Left lung (tissue), 14 donors: ENCODE measurements at places on chromosomes 4 and X. TPM values are rescaled to one million over a fixed set of nuclear protein-coding genes. Genes with fewer than 3 reads are reported as not detected.

The FHL1 gene
- total RNA-seq, result 150 TPM

The IQCM gene
- total RNA-seq, result not detected

The TMPRSS11B gene
- total RNA-seq, result not detected

The PRPS2 gene
- 29.9 TPM for total RNA-seq

The GTPBP6 gene
- total RNA-seq, result 57.8 TPM

The MAP7D2 gene
- 1.5 TPM for total RNA-seq

The NUDT10 gene
- total RNA-seq, result 0.12 TPM

The GAGE12H gene
- not detected for total RNA-seq

The AVPR2 gene
- total RNA-seq, result 1.3 TPM

The CENPVL1 gene
- not detected for total RNA-seq

The EPGN gene
- 0.92 TPM for total RNA-seq

DNA sequence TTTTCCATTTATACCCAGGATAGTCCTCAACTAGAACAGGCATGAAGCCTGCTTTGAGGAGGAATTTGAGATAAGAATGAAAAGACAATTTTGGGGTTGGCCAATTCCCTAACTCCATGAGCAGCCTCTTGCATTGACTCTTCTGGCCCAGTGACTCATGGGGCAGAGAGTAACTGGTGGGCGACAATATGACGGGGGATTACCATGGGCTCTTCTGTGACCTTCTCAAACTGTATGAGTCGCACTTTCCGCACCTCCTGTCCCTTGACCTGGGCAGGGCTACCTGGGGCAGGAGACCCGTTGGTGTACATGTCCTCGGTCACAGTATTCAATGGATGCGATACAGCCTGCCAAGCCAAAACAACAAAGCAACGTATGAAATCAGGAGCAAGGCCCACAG lies 13.3 kb downstream of the MPP1 start:
- no peak overlapping the region for H3K27ac ChIP-seq
- no peak overlapping the region for H3K4me3 ChIP-seq
- no peaks in the 10 kb centered on the region for H3K36me3 ChIP-seq
- no peaks in the 10 kb centered on the region for H3K4me1 ChIP-seq
- no peak for DNase-seq
- no peaks in the 10 kb centered on the region for H3K27me3 ChIP-seq

DNA sequence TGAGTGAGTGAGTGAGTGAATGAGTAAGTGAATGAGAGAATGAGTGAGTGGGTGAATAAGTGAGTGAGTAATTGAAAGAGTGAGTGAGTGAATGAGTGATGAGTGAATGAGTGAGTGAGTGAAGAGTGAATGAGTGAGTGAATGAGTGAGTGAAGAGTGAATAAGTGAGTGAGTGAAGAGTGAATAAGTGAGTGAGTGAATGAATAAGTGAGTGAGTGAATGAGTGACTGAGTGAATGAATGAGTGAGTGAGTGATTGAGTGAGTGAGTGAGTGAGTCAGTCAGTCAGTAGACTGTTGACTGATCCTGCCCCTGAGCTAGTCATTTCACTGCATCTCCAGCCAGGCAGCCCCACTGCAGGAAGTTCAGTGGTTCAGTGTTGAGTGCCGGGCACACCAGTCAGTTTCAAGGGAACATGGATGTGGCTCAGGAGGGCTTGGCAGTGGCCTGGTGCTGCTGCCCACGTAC lies 228.4 kb upstream of the PSAPL1 start:
- H3K4me1 ChIP-seq, result no peaks in the 10 kb centered on the region
- DNase-seq, result no peak
- no peak overlapping the region for H3K4me3 ChIP-seq
- no peaks in the 10 kb centered on the region for H3K36me3 ChIP-seq
- no peak overlapping the region for H3K27ac ChIP-seq
- H3K27me3 ChIP-seq, result no peaks in the 10 kb centered on the region

GRCh38 chr4:178339769-178340168 lies 897.5 kb upstream of the AGA start:
- H3K36me3 ChIP-seq, result no peaks in the 10 kb centered on the region
- no peaks in the 10 kb centered on the region for H3K27me3 ChIP-seq
- H3K27ac ChIP-seq, result no peak overlapping the region
- DNase-seq, result no peak
- no peaks in the 10 kb centered on the region for H3K4me1 ChIP-seq

- DNase-seq, result no peak
- H3K27me3 ChIP-seq, result no peaks in the 10 kb centered on the region
- no peak overlapping the region for H3K4me3 ChIP-seq
- no peaks in the 10 kb centered on the region for H3K36me3 ChIP-seq
- H3K4me1 ChIP-seq, result no peaks in the 10 kb centered on the region
These were observed 38.6 kb downstream of the PHOX2B start for GRCh38 chr4:41709844-41710481.

GRCh38 chrX:150548684-150549083 lies 19.7 kb upstream of the MTM1 start:
- no peak overlapping the region for H3K27ac ChIP-seq
- no peaks in the 10 kb centered on the region for H3K4me1 ChIP-seq
- no peaks in the 10 kb centered on the region for H3K36me3 ChIP-seq
- no peak for DNase-seq
- no peak overlapping the region for H3K4me3 ChIP-seq

- no peaks in the 10 kb centered on the region for H3K27me3 ChIP-seq
- DNase-seq, result no peak
- H3K4me3 ChIP-seq, result no peak overlapping the region
These were observed 105.6 kb downstream of the AMMECR1 start for GRCh38 chrX:110212299-110212698.

DNA sequence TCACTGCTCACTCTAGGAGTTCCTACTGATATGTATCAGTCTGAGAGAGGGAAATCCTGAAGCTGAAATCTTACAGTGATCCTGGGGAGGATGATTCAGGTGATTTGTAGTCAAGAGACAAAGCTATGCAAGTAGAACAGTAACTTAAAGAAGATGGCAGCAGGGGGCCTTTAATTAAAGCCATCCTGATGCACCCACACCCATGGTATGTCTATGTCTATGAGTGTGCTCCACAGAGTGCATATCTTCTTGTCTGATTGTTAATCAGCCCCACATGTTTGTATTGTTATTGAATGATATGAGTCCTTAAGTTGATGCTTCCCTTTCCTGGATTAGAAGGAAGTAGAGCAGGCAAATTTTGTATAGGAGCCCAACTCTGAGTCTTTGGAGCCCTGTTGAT lies 78.8 kb downstream of the NHS start:
- H3K4me1 ChIP-seq, result no peaks in the 10 kb centered on the region
- no peaks in the 10 kb centered on the region for H3K27me3 ChIP-seq
- H3K36me3 ChIP-seq, result no peaks in the 10 kb centered on the region
- H3K4me3 ChIP-seq, result no peak overlapping the region

GRCh38 chrX:123357941-123358340 lies 173.9 kb downstream of the GRIA3 start:
- H3K27ac ChIP-seq, result no peak overlapping the region
- no peaks in the 10 kb centered on the region for H3K27me3 ChIP-seq
- no peak overlapping the region for H3K4me3 ChIP-seq
- no peaks in the 10 kb centered on the region for H3K4me1 ChIP-seq

GRCh38 chr4:152109531-152110509 lies 349.0 kb upstream of the GATB start:
- peaks cover 8% of the 10 kb centered on the region for H3K4me1 ChIP-seq
- DNase-seq, result no peak
- no peaks in the 10 kb centered on the region for H3K27me3 ChIP-seq

GRCh38 chr4:147785129-147785528 lies 53.2 kb downstream of the ARHGAP10 start:
- no peaks in the 10 kb centered on the region for H3K36me3 ChIP-seq
- no peak for DNase-seq
- H3K4me3 ChIP-seq, result no peak overlapping the region
- no peaks in the 10 kb centered on the region for H3K27me3 ChIP-seq
- H3K27ac ChIP-seq, result no peak overlapping the region
- H3K4me1 ChIP-seq, result peaks cover 43% of the 10 kb centered on the region

GRCh38 chr4:174993916-174994315 lies 75.8 kb downstream of the ADAM29 start:
- H3K27me3 ChIP-seq, result no peaks in the 10 kb centered on the region
- H3K4me3 ChIP-seq, result no peak overlapping the region
- no peak for DNase-seq
- no peaks in the 10 kb centered on the region for H3K4me1 ChIP-seq
- H3K36me3 ChIP-seq, result no peaks in the 10 kb centered on the region
- no peak overlapping the region for H3K27ac ChIP-seq

GRCh38 chr4:17869327-17869726 lies 58.5 kb downstream of the NCAPG start:
- no peaks in the 10 kb centered on the region for H3K27me3 ChIP-seq
- no peaks in the 10 kb centered on the region for H3K4me1 ChIP-seq
- DNase-seq, result no peak
- no peak overlapping the region for H3K27ac ChIP-seq
- no peaks in the 10 kb centered on the region for H3K36me3 ChIP-seq

DNA sequence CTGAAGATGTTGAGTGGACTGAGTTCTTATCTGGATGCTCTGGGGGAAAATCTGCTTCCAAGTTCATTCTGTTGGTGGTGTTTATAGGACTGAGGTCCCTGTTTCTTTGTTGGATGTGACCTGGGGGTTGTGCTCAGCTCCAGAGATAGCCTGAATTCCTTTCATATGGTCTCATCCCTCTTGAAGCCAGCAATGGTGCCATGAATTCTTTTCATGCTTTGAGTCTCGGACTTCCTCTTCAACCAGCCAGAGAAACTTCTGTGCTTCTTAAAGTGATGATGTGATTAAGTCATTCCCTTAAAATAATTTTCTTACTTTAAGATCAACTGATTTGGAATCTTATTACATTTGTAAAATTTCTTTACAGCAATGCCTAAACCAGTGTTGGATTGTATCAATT lies 233.8 kb upstream of the UGT8 start:
- no peaks in the 10 kb centered on the region for H3K27me3 ChIP-seq
- no peaks in the 10 kb centered on the region for H3K36me3 ChIP-seq
- no peak overlapping the region for H3K27ac ChIP-seq
- no peak for DNase-seq
- no peaks in the 10 kb centered on the region for H3K4me1 ChIP-seq

- H3K27me3 ChIP-seq, result no peaks in the 10 kb centered on the region
- no peaks in the 10 kb centered on the region for H3K4me1 ChIP-seq
- H3K4me3 ChIP-seq, result no peak overlapping the region
- H3K27ac ChIP-seq, result no peak overlapping the region
- H3K36me3 ChIP-seq, result no peaks in the 10 kb centered on the region
These were observed 2.1 kb upstream of the ASMT start for GRCh38 chrX:1612641-1613286.

DNA sequence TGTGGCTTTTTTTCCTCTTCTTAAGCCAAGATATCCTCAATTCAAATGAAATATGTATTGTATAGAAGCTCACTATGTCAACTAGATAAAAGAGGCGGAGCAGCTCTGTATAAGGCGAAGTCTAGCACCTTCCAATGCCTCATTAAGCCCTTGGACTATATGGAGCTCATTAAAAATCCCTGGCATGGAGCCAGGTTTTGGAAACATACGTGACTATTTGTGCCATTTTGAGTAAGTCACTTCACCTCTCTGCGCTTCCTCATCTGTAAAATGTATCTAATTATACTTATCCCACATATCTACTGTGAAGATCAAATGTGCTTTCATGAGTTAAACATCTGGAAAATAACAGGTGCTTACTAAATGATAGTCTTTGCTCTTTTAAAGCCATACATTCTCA lies 57.2 kb downstream of the YIPF6 start:
- H3K27ac ChIP-seq, result no peak overlapping the region
- H3K4me1 ChIP-seq, result no peaks in the 10 kb centered on the region
- no peak overlapping the region for H3K4me3 ChIP-seq
- H3K27me3 ChIP-seq, result peaks cover 5% of the 10 kb centered on the region

- H3K36me3 ChIP-seq, result no peaks in the 10 kb centered on the region
- DNase-seq, result no peak
- no peak overlapping the region for H3K27ac ChIP-seq
- no peaks in the 10 kb centered on the region for H3K27me3 ChIP-seq
- H3K4me3 ChIP-seq, result no peak overlapping the region
These were observed 43.3 kb upstream of the ADAM29 start for GRCh38 chr4:174874898-174875297.

GRCh38 chr4:19025031-19025430 lies 1003.5 kb upstream of the LCORL start:
- no peak overlapping the region for H3K27ac ChIP-seq
- DNase-seq, result no peak
- H3K4me1 ChIP-seq, result no peaks in the 10 kb centered on the region
- H3K27me3 ChIP-seq, result no peaks in the 10 kb centered on the region
- H3K36me3 ChIP-seq, result no peaks in the 10 kb centered on the region
- H3K4me3 ChIP-seq, result no peak overlapping the region

DNA sequence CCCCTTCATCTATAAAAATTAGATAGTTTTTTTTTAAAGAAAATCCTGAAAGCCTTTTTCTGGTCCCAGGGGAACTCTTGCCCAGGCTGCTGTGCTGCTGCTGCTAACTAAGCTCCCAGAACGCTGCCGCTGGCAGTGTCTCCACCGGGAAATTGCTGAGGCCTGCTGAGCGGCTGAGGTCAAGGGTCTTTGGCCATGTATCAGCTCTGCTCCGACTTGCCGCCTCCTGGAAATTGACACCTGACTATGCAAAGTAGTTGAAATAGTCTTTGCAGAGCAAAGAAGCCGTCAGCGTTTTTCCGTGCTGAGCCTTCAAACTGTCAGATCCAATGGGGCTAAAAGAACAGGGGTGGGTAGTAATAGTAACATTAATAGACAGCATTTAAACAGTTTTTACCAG lies 839 bp downstream of the QDPR start:
- no peaks in the 10 kb centered on the region for H3K36me3 ChIP-seq
- peak overlapping the region; percentile 51 for H3K27ac ChIP-seq
- H3K4me3 ChIP-seq, result peak overlapping the region; percentile 77
- H3K27me3 ChIP-seq, result no peaks in the 10 kb centered on the region

- H3K36me3 ChIP-seq, result no peaks in the 10 kb centered on the region
- H3K27me3 ChIP-seq, result no peaks in the 10 kb centered on the region
- no peaks in the 10 kb centered on the region for H3K4me1 ChIP-seq
- H3K4me3 ChIP-seq, result no peak overlapping the region
- no peak for DNase-seq
These were observed 137.8 kb upstream of the RBPJ start for GRCh38 chr4:26183017-26183416.

DNA sequence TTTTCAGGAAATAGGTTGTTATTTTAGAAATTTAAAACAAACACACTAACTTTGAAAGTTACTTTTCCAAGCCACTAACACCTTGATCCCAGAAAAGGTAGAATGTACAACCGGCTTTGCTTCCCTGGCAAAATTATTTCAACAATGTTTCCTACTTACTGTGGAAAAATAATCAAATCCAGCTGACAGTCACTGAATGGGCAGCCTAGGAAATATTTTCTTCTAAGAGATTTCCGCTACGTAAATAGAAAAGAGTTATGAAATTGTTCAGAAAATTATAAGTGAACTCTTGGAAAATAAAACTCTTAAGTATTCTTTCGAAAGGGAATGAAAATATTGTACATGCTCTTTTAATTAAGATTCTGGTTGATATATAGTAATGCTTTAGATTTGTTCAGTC lies 195.7 kb downstream of the GASK1B start:
- H3K36me3 ChIP-seq, result no peaks in the 10 kb centered on the region
- no peak overlapping the region for H3K4me3 ChIP-seq
- no peak for DNase-seq
- H3K27me3 ChIP-seq, result peaks cover 6% of the 10 kb centered on the region
- no peaks in the 10 kb centered on the region for H3K4me1 ChIP-seq
- H3K27ac ChIP-seq, result no peak overlapping the region

DNA sequence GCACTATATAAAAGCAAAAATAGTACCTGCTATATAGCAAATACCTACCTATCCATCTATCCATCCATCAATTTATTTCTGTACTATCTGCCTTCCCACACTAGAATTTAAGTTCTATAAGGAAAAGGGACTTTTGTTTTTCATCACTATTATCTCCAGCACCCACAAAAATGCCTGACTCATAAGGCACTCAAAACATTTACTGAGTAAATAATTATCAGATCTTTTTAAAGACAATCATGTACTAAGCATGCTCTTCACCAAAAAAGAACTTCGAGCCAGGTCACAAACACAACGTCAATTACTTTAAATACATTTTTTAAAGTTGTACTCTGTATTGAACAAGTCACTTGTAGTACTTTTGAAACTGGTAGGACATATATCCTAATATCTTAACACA lies 119.9 kb downstream of the FBXW7 start:
- H3K4me3 ChIP-seq, result no peak overlapping the region
- H3K27me3 ChIP-seq, result no peaks in the 10 kb centered on the region
- no peak overlapping the region for H3K27ac ChIP-seq
- H3K36me3 ChIP-seq, result peaks cover 7% of the 10 kb centered on the region
